ENCODE measurements at places on chromosomes 11 and 22.

DNA sequence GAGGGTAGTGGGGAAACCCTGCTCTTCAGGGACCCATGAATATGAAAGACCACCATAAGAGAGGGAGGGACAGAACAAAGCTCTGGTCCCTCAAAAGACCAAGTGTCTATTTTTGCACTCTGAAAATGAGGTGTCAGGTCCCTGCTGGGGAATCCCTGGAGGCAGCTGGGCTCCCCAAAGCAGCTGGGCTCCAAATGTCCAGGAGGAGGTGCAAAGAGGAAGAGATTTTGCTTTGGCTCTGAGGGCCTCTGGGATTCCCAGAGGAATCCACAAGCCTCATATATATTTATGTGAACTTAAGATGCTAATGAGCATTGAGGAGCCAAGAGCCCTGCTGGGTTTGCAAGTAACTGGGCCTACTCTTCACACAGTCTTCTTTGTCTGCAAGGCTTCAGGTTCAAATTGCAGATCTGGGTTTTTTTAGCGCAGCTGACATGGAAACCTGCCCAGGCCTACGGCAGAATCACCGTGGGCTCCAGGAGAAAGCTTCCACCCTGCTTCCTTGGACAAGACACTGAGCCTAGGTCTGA is 26.0 kb downstream of the CLMP start:
- no peak for DNase-seq

DNA sequence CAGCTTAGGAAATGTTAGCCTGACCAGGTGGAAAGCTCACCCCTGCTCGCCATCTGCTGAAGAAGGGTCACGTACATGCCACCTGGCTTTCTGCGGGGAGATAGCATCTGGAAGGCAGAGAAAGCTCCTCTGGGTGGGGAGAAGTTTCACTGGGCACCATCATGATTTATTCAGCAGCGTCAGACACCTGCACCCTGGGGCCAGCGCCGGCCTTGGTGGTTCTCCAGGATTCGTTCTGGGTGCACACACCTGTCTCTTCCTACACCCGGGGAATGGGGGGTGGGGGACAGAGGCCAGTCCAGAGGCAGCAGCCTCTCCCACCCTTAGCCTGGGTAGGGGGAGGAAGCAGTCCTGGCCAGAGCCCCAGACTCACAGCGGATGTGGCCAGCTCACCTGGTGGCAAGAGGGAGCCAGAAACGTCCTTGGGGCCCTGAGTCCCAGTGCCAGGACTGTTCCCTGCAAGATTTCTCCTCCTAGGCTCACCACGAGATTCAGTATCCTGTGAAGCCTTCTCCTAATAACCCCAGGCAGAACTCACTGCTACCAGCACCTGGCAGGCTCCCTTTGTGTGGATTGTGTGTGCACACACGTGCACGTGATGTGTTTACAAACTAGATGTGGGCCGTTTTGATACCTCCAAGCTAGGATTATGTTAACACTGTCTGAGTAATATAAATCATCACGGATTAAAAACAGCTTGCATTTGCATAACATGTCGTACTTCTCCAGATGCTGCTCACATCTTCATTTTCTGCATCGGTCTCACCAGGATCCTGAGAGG is 17.3 kb upstream of the RASD2 start:
- no peak for DNase-seq

- no peak for DNase-seq
Measured at GRCh38 chr11:105377870-105378269, 232.0 kb upstream of the GRIA4 start.

DNA sequence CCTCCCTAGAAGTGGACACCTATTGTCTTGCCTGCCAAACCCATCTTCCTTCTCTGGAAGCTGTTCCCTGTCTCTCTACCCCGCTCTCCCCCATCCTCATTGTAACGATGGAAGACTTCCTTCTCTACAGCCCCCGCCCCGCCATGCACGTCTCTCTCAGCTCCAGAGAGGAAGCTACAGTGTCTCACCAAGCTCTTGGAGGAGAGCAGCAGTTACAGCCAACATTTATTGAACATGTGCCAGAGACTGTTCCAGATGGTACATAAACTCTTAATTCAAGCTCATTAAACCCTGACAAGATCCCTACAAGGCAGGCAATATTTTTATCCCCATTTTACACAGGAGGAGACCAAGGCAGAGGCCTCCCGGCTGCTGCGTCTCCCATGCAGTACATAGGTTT is 15.1 kb downstream of the MCHR1 start:
- no peak for DNase-seq

GRCh38 chr11:14435717-14436512 is 63.7 kb downstream of the COPB1 start:
- DNase-seq = no peak

DNA sequence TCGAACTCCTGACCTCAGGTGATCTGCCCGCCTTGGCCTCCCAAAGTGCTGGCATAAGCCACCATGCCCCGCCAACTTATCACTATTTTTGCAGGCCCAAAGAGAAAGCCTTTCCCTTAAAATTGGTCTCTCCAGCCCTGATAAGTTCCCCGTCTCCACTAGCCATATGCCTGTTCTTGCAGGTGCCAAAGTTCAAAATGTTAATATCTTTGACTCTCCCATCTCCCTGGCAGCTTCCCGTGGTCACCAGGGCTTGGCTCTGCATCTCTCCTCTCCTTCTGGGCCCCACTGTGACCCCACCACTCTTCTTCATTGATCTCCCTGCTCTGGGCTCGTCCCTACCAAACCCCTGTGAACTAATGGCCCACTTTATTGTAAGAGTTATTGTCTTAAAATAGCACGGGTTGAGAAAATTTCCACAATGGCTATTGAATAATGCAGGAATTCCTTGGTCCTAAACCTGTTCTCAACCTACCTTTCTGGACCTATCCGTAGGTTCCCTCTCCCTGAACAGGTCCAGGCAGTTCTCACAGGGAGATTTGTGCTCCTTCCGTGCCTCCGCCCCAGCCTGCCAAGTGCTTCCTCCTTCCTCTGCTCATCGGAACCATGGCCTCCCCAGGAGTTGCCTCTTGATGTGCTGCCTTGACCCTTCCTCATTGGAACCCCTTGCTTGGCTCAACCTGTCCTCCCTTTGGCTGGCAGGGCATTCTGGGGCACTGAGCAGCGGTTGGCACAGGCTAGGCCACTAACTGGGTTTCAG is 147.5 kb downstream of the DSCAML1 start:
- DNase-seq = no peak

GRCh38 chr11:86949995-86950660 is 5.1 kb downstream of the FZD4 start:
- no peak for DNase-seq

DNA sequence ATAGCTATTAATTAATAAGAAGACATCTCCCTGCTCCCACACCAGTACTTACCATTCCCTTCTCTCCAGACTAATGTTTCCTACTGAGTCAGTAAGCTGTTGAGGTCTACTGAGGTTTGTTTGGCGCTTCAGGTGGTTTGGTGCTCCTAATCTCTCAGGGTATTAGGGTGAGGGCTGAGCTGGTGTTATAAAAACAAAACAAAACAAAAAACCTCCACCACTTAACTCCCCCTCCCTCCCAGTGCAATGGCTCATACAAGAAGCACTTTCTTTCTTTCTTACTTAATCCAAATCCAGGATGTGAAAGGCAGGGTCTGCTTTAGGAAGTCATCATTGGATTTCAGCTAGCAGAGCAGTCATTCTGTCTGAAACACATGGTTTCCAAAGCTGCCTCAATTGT is 15.3 kb downstream of the CSTPP1 start:
- no peak for DNase-seq

DNA sequence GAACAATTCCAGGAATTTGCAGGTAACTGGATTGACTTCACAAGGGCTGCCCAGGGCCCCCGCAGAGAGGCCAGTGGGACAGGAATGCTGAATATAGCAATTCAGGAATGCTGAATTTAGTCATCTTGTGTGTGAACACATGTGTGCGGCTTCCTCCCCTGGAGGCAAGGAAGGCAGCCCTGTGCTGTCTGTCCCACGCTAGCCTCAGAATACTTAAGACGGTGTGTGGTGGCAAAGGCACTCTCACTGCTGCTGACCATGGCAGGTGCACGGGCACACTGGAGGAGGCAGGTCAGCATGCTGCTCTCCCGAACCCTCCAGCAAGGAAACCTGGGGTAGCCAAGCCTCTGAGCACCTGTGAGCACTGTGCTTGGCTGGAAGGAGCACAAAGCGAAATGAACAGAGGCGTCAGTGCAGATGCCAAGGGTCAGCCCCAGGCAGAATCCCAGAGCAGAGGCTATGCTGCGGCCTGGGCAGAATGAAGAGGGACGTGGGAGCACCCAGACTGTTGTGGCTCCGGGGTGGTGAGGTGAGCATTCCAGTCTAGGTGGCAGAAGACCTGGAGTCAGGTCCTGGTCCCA is 2.7 kb downstream of the GNAZ start:
- DNase-seq = no peak

DNA sequence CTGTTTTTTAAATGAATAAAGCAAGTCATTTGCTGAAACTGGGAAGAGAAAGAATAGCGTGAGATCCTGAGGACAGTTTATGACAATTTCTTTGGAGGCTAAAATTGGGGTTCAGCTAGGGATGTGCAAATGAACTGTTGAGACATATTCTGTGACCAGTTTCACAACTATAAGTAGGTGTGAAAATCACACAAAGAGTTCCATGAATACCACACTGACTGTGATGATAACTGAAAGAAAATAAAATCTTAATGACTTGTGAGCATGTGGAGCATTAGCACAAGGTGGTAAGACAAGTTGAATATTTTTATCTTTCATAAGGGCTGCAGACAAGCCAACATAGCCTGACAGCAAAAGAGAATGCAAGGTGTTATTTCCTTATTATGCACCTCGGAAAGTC is 61.1 kb upstream of the PDGFD start:
- no peak for DNase-seq

Measured in GM18507 (cell line).